ENCODE measurements at places on chromosomes 7 and 10.

- DNase-seq = no peak
These were observed 42.5 kb downstream of the ASZ1 start for GRCh38 chr7:117384688-117385362.

DNA sequence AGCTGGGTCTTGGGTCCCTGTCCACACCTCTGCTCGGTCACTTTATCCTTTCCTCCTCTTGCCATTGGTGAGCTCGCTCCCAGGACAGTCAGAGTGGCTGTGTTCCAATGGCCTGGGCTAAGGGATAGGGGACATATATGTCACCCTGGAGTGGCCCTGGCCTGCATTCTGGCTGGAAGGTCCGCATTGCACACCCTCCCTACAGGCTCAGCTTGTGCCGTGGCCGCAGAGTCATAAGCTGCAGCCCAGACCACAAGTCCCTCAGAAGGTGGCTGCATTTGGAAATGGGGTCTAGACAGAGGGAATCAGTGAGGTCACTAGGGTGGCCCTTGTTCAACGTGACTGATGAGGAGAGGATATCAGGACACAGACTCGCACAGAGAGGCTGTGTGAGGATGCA is 363.8 kb upstream of the SHH start:
- DNase-seq = no peak

DNA sequence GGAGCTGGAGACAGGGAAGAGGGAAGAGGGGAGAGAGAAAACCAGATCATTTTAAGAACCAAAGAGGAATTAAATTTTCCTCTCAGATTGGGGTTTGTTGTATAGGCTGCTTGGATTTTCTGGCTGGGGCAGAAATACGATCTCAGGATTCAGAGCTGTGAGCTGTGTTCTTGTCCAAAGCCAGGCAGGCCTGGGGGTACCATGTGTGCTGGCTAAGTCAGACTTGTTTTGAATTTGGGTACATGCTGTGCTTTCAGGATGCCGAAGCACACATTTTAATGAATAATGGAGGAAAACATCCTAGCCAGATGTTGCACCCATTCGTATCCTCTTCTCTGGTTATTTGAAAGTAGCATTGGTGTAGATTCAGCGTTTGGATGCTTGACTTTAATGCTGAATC is 170.3 kb upstream of the PODXL start:
- DNase-seq = no peak

DNA sequence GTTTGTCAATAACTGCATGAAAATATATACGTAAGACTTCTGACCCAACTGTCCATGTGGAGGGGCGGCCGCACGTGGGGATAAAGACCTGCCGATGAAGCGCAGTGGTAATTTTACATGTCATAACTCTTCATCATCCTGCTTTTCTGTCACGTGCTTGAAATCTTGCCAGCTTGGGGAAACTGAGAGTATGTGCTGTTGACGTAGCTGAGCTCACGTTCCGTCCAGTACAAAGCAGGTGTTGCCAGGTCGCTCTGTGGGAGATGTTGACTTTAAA is 105.1 kb downstream of the INPP5A start:
- DNase-seq = no peak

DNA sequence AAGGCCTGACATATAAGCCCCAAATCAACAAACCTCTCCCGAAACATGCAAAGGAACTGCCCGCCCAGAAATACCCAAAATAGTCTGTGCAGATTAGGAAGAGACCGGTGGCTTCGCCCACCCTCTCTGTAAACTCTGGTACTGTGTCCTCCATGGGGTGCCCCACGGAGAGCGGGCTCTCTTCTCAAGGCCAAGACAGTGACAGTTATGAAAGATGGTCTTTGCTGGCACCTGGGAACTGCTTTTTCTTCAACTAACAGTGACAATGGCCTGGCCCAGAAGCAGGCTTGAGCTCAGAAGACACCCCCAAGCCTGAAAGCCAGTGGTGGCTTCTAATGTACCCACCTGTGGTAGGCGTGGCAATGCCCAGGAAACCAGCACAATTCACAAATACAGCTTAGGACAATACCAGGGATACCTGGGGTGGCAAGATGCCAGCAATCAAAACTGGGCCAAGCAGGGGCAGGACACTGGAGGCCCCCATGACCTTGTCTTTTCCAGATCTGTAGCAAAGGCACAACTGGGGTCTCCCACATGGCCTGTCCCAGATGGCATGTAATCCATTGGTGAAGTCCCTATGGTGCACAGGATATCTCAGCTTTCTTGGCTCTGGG is 107.6 kb downstream of the NEURL1 start:
- DNase-seq = no peak

- no peak for DNase-seq
These were observed 100.9 kb downstream of the WDR37 start for GRCh38 chr10:1156921-1157614.
